Common myeloid progenitor, CD34-positive (primary cell): ENCODE measurements at places on chromosomes 7 and 10.

DNA sequence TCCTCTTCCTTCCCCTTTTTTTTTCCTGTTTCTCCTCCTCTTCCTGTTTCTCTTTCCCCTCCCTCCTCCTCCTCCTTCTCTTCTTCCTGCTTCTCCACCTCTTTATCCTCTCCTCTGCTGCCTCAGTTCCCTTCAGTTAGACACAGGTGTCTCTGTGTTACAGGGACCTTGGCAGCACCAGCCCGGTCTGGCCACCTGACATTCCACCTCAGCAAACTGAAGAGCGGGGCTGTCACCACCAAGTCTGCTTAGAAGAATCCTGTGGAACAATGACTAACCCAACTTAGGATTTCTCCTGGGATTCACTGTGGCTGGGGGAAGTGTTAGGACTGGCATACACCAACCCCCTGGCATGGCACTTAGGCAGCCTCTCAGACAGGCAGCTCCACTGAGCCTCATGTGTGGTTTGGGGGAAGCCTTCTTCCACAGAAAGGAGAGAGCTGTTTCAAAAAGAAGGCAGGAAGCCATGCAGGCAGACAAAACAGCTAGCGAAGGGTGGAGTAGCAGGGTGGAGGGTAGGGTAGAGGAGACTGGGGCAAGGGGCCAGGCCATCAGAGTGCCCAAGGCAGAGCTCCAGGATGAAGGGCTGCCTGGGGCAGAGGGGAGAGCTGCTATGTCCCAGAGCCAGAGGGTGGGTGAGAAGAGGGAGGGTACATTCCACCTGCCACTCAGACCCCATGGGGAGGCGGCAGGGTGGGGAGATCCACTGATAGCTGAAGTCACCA lies 13.2 kb upstream of the GDF10 start:
- no peak for DNase-seq

DNA sequence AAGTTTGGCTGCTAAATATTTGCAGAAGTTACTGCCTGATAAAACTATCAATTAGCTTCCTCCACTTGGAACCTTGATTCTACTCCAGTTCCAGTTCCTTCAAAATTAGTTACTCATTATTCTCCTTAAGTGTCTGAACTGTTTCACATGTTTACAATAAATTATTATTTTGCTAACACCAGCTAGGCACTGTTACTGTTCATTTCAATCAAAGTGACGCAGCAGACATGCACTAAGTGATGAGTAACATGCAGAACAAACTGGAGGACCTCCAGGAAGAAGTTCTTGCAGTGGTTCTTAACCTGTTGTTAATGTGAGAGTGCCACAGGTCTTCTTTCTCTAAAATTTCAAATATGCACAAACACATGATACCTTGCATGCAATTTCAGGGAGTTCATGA lies 491.8 kb upstream of the SEMA3A start:
- no peak for DNase-seq

DNA sequence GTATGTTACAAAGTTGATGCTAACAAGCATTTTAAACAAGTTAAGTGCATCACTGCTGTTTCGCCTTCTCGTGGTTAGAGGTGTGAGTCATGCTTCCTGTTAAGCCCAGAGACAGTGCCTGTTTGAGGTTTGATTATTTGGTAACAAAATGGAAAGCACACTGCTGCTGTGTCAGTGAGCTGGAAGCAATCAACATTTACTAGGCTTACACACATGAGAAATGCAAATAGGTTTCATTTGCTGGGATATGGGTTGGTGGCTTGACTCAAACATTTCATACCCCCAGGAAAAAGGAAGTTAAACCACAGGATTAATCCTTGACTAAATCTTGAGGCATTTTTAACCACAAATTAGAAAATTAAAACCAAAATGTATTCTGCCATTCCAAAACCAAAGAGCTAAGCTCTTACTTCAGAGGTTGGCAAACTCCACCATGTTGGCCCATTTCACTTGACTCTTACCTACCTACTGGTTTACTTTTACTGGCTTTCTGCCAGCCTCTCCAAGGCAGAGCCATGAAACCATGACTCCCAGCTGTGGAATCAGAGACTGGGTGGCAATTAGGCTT lies 139.2 kb downstream of the ETV1 start:
- DNase-seq: peak; percentile 98

- DNase-seq: no peak
These were observed 6.2 kb upstream of the ACTR3C start for GRCh38 chr7:150329331-150330120.

GRCh38 chr10:96053985-96054384 lies 10.6 kb downstream of the CCNJ start:
- no peak for DNase-seq

GRCh38 chr7:47477191-47478016 lies 104.5 kb downstream of the TNS3 start:
- DNase-seq: no peak

GRCh38 chr10:100184426-100184825 lies 1.4 kb downstream of the ERLIN1 start:
- DNase-seq: no peak

DNA sequence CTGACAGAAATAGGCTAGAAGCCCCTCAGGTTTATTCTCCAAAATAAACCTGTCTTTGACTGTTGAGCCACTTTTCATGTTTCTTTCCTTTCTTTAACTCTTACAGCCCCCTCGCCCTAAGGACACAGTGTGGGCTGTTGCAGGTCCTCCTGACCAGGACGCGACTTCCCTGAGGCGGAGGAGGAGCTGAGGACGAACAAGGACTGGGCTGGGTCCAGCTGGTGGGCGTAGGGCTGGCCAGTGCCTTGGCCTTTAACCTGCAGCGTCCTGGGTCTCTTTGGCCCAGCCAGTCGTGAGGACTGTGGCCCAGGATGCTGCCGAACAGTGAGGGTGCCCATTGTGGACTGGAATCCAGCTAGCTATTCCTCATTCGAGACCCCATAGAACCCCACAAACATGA lies 13.4 kb upstream of the BMS1 start:
- no peak for DNase-seq

DNA sequence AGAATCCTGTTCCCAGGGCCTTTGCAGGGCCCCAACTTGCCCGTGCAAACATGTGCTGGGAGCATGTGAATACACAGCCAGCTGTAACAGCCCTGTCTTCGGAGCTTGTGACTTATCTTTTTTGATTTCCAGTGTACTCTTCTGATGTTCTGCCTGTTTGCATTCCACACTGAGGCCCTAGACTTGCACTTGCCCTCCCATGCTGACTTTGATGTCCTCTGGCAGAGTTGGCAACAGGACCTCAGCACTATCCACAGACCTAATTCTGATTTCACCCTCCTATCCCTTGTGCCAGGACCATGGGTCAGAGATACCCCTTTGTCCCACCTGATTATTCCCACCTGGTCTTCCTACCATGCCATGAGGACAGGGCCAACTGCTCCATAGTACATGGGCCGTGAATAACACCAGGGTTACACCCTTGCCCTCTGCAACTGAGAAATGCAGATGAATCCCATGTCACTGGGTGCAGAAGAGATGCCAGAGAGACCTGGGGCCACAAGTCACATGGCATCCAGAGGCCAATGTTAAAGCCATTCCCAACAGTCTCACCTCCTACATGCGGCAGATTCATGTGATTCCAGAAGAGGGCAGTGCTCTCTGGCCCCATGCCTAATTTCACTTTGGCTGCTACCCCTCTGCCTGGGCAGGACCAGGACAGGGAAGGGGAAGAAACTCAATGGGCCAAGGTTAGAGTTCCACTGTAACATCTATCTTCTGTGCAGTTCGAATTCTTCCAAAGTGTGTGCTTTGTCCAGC lies 43.0 kb downstream of the SCRN1 start:
- peak; percentile 71 for DNase-seq

DNA sequence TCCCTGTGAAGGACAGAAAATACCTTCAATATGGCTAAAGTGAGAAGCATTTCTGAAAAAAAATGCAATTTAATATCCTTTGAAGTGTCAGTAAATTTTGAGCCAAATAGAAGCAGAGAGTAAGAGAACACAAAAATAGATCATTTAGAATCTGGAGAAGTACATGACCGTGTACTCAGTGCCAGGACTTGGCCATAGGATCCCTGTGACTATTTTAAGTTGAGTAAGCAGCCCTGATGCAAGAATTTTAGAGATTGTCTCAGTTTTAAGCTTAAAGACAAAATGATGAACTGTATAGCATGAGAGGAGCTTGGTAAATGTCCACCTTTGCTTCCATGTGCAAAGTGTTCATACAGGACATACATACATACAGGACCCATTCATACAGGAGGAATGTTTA lies 2.5 kb downstream of the PTER start:
- DNase-seq: no peak

DNA sequence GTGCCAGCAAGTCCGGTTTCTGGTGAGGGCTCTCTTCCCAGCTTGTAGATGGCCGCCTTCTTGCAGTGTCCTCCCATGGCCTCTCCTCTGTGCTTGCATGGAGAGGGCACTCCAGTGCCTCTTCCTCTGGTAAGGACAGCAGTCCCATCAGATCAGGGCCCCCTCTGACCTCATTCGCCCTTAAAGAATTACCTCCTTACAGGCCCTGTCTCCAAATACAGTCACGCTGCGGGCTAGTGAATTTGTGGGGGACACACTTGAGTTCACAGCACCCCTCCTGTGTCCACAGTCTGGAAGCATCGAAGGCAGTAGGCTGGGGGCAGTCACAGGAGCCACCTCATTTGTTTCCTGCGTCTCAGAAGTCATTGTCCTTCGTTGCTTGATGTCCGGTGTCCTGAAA lies 54.6 kb downstream of the LHPP start:
- no peak for DNase-seq

DNA sequence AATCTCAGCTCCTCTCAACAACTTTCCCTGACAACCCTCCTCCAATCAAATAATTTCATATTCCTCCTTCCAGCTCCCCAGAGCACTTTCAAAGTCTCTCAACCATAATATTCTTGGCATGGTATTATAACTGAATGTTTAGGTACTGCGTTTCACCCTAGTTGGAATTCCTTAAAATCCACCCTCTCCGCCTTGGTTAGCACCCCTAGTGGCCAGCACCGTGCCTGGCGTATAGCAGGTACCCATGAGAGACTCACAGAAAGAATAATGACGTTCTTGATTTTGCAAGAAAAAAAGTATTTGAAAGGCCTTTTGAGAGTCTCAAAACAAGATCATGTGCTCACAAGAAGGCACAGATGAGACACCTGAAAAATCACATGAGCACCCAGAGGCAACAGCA lies 50.9 kb downstream of the GLI3 start:
- no peak for DNase-seq

- no peak for DNase-seq
These were observed 89.7 kb upstream of the RPA3 start for GRCh38 chr7:7808156-7808555.

- DNase-seq: no peak
These were observed 13.4 kb downstream of the BCCIP start for GRCh38 chr10:125836746-125837145.

DNA sequence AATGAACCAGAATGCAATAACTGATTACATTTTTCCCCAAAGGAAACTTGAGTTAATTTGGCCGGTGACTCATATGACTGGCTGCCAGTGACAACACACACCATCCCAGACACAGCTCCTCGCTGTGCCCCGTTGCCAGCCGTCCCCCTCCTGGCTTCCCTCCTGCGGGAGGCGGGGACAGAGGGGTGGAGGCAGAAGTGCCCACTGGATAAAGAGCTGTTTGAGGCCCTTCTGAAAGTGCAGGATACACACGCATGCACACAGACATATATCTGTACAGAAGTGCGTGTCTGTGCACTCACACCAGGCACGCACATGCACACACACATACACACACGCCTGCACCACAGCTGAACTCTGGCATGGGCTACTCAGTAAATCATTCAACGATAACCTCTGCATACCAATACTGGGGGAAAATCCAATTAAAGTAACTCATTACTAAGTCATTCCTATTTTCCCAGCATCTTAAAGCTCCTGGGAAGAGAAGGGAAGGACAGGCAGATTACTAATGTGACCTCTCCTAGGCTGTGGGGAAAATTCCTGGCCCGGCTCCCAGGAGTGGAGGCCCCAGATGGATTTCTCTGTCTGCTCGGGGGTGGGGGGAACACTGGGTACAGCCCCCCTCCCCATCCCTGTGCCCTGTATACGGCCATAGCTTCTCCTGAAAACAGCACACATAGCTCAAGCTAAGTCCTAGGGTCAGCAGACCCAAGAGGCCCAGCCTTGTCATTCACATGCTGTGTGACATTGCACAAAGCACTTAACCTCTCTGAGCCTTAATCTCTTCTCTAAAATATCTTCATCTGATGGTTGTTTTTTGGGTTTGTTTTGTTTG lies 52.3 kb upstream of the MYL10 start:
- DNase-seq: no peak

GRCh38 chr7:48411619-48412018 lies 240.4 kb downstream of the ABCA13 start:
- DNase-seq: no peak

DNA sequence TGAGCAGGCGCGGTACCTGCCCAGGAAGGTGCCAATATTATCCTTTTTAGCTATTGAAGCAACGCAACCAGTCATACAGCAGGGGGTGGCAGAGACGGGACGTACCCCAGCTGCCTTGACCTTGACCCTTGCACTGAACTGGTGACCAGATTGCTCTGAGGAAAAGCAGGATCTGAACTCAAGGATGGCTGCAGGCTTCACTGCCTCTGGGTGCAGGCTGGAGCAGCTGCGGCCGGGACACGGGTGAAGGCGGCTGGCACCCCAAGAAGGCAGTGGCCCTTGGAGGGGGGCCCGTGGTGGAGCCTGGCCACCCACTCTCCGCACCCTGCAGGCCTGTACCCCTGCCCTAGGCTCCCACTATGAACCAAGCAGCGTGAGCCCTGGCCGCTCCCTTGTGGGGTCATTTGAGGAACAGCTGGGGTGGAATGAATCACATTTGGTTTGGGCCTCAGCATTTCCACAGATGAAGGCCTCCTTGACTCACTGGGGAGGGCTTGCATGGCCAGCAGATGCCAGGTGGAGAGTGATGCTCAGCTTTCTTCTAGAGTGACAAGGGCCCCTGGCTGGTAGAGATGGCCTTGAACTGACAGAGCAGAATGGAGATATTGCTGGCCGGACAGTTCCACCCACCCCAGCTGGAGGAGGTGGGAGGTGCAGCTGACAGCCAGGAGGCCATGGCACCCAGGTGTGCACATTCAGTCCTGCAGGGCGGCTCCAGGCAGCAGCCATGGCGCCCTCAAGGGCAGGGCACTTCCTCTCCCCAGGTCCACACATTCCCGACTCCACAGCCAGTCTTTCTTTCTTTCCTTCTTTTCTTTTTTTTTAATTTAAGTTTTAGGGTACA lies 218.7 kb downstream of the WDR37 start:
- DNase-seq: no peak

- no peak for DNase-seq
These were observed 591.9 kb upstream of the IGFBP3 start for GRCh38 chr7:46512891-46513413.
